ENCODE measurements at places on chromosomes 16 and 17. TPM values are rescaled to one million over a fixed set of nuclear protein-coding genes. Genes with fewer than 3 reads are reported as not detected.

ZNF423 gene
- 0.09 TPM for polyA plus RNA-seq

TLCD2 gene
- polyA plus RNA-seq = not detected

CBFA2T3 gene
- polyA plus RNA-seq = 14.2 TPM

PRR29 gene
- 2.4 TPM for polyA plus RNA-seq

DVL2 gene
- 25.3 TPM for polyA plus RNA-seq

SLC5A11 gene
- polyA plus RNA-seq = not detected

PHF12 gene
- 8.0 TPM for polyA plus RNA-seq

CSH2 gene
- polyA plus RNA-seq = not detected

CTRB2 gene
- polyA plus RNA-seq = not detected

ENPP7 gene
- polyA plus RNA-seq = not detected

NT5M gene
- 1.3 TPM for polyA plus RNA-seq

ALOX15B gene
- polyA plus RNA-seq = not detected

C16orf89 gene
- not detected for polyA plus RNA-seq

NAGPA gene
- polyA plus RNA-seq = 10.1 TPM

ORC6 gene
- 84.7 TPM for polyA plus RNA-seq

AANAT gene
- polyA plus RNA-seq = not detected

GNGT2 gene
- 51.4 TPM for polyA plus RNA-seq

SAMD14 gene
- not detected for polyA plus RNA-seq

KAT2A gene
- 11.9 TPM for polyA plus RNA-seq

JPH3 gene
- polyA plus RNA-seq = 0.07 TPM

ATP2C2 gene
- polyA plus RNA-seq = 0.10 TPM

MPG gene
- 87.7 TPM for polyA plus RNA-seq

SLC5A2 gene
- 7.4 TPM for polyA plus RNA-seq

COPZ2 gene
- polyA plus RNA-seq = 1.7 TPM

INCA1 gene
- polyA plus RNA-seq = 1.8 TPM

PEMT gene
- polyA plus RNA-seq = 42.7 TPM

LYZL6 gene
- polyA plus RNA-seq = not detected

RBFOX1 gene
- not detected for polyA plus RNA-seq

FOXF1 gene
- not detected for polyA plus RNA-seq

LRRC75A gene
- polyA plus RNA-seq = 0.87 TPM

HOXB4 gene
- 1.0 TPM for polyA plus RNA-seq

CHD3 gene
- polyA plus RNA-seq = 13.9 TPM

HIGD1B gene
- 0.33 TPM for polyA plus RNA-seq

NACA2 gene
- polyA plus RNA-seq = 0.43 TPM

FN3K gene
- not detected for polyA plus RNA-seq

MT4 gene
- polyA plus RNA-seq = not detected

ZACN gene
- polyA plus RNA-seq = 11.3 TPM

C16orf86 gene
- 1.3 TPM for polyA plus RNA-seq

CHST4 gene
- polyA plus RNA-seq = 1.3 TPM

CTF1 gene
- polyA plus RNA-seq = not detected

KCNJ12 gene
- polyA plus RNA-seq = not detected

TP53TG3F gene
- polyA plus RNA-seq = not detected

SLC4A1 gene
- polyA plus RNA-seq = not detected

KRT12 gene
- polyA plus RNA-seq = not detected

TMEM204 gene
- 0.30 TPM for polyA plus RNA-seq

Data from GM12878 (cell line).